CD4-positive, alpha-beta T cell treated with Interleukin-6 for 4 hours (primary cell): ENCODE measurements at places on chromosomes 16 and 17.

DNA sequence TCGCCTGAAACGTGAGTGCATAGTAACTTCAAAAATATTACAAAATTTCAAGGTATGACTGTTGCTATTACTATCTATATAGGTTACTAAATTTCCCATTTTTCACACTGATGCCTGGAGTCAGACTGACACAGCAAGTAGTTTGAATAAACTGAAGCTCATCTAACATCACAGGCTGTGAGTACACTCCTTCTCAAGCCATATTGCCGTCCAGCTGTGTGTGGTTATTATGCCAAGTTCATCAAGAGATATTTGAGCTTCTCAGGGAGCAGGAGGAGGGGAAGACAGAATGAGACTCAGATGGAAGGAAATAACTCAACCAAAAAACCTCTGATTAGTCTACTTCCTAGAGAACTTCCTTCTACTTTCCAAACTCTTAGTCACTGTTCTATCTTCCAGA is 473.9 kb downstream of the TOX3 start:
- no peak for DNase-seq

DNA sequence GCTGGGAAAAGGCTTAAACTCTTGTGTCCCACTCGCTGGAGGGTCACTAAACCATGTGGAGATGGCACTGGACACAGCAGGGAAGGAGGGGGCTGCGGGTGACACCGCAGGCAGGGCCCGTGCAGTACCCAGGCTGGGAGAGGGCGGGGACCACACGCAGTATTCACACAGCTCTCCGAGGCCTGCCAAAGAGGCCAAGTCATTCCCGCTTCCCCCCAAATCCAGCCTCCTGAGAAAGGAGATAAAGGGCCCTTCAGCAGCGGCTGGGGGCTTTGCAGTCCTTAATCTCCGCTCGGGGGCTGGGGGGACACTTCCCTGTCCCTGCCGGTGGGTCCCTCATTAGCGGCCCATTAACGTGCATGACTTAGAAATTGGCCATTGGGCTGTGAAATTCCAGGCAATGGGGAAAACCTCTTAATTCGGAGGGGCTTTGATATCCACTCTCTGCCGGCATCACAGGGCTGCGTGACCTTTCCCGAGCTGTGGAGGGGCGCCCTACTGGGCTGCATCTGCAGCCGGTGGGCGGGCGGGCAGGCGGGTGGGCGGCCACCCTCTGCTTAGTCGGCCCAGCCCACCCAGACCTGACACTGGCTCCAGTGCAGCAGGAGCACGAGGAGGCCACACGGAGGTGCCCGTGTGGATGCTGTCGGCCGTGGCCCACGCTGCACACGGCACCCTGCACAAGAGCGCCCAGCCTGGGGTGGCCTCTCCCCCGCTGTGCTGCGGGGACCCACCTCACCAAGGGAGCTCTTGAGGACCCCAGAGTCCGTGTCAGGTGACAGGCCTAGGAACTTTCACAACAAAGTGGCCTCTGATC is 2.6 kb upstream of the SLC38A8 start:
- no peak for DNase-seq

DNA sequence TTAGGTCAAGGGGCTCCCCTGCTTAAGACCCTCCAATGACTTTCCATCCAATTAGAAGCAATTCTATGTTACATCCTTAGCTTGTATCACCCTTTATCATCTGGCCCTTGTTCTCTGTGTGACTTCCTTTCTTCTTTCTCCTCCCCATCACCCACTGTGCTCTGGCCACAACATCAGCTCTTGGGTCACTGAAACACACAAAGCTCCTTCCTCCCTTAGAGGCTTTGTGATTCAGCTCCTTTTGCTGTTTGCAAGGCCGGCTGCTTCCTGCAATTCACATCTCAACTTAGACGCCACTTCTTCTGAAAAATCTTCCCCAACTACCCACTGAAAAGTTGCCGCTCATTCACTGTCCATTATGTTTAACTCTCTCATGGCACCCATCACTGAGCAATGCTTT is 130.9 kb upstream of the CACNG3 start:
- no peak for DNase-seq

DNA sequence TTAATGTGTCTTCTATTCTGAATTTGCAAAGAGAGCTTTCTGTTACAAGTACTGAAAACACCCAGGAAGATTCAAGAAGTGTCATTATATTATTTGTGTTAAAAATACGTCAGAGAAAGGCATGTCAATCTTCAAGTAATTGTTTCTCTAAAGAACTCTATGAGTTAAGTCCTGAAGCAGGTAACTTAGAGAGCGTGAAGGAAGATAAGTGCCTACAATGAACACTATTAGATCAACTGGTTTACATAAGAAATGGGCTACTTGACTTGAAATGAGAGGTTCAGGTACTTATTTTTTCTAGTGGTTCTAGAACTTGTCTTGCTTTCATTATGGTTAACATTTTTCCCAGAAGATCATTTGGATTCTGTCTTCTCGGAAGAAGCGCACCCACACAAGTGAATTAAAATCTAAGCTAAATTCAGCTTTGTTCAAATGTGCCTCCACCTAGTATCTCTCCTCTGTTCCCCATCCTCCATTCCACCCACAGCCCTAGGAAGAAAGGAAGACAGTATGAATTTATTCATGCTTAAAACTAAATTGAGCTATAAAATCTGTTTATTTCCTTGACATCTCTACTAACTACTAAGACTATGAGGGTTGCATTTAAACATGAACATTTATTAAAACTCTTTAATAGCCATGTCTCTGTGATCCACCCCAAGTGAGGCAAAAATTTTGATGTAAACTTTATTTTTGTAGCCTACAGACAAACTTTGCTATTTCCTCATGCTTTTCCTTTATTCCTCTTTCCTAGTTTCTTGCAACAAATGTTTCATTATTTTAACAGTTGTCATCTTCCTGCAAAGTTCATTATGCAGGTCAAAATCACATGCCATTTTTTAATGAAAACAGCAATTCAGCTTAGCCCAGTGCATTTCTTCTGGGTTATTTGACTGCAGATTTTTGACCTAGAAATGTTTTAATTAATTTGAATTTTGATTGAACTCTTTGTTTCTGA is 206.8 kb downstream of the KCNJ2 start:
- no peak for DNase-seq

DNA sequence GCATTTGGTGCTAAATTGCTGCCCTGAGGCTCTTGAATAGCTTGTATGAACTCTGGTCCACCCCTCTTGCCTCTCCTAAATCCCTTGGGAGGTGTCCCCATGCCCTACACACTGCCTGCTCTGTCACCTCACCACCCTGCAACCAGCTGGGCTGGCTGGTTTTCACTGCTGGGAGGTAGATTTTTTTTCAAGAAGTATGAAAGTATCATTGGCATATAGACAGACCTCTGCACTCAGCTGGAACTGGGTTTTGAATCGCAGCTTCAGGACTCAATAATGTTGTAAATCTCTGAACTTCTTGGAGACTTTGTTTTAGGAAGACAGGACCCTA is 184.9 kb downstream of the MSI2 start:
- no peak for DNase-seq

- peak; percentile 46 for DNase-seq
Observed at GRCh38 chr16:80656711-80657150, 115.9 kb downstream of the DYNLRB2 start.

DNA sequence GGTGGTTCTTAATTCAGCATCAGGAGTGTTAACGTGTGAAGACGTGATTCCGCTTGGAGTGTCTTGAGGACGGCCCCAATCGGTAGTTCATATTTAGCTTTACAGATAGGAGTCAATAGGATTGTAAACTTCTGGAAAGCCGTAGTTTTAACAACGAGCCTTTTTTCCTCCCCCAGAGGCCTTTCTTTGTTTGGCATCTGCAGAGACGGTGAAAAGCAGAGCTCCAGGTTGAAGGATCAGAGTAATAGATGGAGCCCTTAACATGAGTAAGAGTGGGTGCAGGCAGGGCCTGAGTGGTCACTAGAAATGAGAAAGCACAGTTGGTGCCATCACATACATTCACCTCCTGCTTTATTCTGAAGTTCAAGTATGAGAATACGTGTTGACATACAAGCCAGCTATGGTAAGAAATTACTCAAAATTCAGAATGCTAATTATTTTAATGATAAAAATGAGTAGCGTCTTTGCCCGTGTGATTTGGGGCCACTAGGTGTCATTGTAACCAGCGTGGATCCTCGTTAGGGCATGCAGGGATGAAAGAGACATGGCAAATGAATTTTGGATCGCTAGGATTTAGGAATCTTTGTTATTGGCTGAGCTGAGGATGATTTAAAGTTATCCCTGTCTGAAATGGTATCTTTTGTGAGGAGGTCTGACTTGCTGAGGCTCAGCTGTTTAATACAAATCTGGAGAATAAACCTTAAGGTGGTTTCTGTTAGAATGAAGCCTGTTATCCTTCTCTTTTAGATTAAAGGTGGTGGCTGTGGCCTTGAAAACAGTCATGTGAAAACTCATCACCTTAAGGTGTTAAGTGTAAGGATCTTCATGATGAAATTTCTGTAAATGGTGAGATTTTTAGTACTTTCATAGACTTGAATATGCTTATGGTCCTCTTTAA is 18.6 kb downstream of the PRCD start:
- DNase-seq: peak; percentile 37

- no peak for DNase-seq
Observed at GRCh38 chr17:8916466-8916865, 49.0 kb upstream of the PIK3R6 start.

- DNase-seq: no peak
Observed at GRCh38 chr17:37779554-37779953, 34.7 kb upstream of the HNF1B start.

- DNase-seq: no peak
Observed at GRCh38 chr16:23807028-23807427, 28.8 kb upstream of the PRKCB start.

DNA sequence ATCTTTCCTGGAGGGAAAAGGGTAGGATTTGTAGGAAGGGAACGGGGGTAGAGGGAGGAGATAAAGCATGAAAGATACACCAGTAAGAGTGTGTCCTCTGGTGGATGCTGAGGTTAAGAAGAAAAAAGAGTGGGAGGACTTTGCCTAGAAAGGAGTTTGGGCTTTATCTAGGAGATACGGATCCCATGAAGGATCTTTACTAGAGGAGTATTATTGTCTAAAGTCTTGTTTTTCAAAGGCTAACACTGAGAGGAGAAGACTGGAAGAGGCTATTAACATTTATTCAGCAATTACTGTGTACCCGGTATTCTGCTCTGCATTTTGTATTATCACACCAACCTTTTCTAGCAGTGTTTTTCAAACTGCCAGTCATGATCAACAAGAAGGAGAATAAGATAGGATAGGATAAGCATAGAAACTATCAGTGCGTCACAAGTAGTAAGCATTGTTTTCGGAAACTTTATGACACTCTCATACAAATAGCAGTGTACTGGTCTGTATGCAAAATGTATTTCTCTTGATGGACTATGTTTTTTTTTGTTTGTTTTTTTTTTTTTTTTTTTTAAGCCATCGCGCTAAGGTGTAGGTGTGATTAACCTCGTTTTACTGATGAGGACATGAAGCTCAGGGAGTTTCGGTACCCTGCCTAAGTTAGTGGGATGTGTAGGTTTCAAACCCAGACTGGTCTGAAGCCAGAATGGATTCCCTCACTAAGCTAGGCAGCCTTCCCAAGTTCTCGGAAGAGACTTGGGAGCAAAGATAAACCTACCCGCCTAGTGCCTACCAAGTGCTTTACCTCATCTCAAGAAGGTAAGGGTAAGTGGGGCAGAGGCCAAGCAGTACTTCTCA is 1.3 kb upstream of the SP2 start:
- DNase-seq: no peak

DNA sequence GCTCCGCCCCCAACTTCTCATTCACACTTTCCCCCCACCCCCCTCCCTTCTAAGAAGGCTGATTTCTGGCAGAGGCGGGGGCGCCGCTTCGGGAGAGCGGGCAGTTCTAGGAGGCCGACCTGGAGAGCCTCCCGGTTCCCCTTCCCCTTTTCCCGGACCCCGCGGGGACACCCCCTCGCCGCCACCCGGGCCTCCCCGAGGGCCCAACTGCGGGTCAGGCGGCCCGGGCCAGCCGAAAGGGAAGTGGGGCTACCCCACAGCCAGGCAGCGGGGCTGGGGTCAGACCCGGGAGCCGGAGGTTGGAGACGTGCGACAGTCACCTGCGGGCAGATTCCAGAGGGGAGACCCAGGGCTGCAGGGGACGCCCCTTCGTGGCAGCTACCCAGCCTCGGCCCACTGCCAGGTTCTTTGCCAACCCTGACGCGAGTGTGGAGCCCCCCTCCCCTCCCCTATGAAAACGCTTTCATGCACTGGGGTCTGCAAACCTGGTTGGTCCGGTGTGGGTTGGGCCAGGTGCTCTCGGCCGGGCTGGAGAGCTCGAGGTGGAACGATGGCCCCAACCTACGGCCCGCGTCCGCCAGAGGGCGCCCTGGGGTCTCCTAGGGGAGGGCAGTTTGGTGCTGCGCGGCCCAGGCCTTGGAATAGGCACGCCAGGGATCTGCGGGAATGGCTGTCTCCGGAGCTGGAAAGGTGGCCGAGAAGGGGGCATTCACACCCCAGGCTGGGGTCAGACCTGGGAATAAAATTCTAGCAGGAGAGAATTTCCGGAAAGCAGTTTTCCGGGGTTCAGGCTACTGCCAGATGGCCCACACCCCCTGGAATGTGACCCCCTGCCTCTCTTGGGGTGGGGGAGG is 721 bp upstream of the SOCS3 start:
- peak; percentile 93 for DNase-seq

GRCh38 chr16:72821185-72821950 is 226.6 kb downstream of the ZFHX3 start:
- DNase-seq: no peak

DNA sequence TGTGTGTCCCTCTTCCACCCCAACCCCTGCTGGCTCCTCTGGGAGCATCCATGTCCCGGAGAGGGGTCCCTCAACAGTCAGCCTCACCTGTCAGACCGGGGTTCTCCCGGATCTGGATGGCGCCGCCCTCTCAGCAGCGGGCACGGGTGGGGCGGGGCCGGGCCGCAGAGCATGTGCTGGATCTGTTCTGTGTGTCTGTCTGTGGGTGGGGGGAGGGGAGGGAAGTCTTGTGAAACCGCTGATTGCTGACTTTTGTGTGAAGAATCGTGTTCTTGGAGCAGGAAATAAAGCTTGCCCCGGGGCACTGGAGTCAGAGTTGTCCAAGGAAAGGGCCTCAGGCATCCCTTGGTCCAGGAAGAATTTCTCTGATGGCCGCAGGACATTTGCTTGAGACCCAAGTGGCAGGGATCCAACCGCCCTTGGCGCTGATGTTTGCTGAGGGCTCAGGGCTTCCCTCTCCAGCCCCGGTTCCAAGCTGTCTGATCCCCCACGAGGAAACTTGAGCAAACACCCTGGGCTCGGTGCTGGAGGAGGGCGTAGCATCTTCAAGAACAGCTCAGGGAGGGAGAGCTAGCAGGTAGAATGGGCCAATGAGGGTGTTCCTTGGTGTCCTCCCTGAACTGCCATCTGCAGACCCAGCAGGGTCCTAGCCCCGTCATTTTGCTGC is 4.5 kb downstream of the NXPH3 start:
- DNase-seq: no peak

DNA sequence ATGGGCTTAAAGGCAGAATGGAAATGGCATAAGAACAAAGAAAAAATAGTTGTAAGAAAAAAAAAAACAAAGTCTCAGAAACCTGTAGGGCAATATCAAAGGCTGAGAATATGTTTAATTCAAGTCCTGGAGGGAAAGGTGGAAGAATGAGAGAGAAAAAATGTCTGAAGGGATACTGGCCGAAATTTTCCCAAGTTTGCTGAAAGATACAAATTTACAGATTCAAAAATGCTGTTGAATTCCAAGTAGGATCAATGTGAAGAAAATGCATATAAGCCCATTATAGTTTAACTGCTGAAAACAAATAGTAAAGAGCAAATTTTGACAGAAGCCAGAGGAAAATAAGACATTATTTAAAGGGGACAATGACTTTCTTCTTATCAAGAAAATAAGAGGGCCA is 6.6 kb upstream of the USP22 start:
- DNase-seq: no peak

- no peak for DNase-seq
Observed at GRCh38 chr17:9255833-9256232, 234.5 kb downstream of the NTN1 start.

GRCh38 chr16:85402910-85403692 is 210.0 kb upstream of the GSE1 start:
- no peak for DNase-seq
